ENCODE measurements at places on chromosomes 4 and X.

- peaks cover 17% of the 10 kb centered on the region for H3K4me1 ChIP-seq
- no peak for DNase-seq
- no peak overlapping the region for H3K27ac ChIP-seq
- no peak overlapping the region for H3K4me3 ChIP-seq
- peaks cover 7% of the 10 kb centered on the region for H3K36me3 ChIP-seq
Measured at GRCh38 chrX:45011131-45011530, 138.1 kb downstream of the KDM6A start.

DNA sequence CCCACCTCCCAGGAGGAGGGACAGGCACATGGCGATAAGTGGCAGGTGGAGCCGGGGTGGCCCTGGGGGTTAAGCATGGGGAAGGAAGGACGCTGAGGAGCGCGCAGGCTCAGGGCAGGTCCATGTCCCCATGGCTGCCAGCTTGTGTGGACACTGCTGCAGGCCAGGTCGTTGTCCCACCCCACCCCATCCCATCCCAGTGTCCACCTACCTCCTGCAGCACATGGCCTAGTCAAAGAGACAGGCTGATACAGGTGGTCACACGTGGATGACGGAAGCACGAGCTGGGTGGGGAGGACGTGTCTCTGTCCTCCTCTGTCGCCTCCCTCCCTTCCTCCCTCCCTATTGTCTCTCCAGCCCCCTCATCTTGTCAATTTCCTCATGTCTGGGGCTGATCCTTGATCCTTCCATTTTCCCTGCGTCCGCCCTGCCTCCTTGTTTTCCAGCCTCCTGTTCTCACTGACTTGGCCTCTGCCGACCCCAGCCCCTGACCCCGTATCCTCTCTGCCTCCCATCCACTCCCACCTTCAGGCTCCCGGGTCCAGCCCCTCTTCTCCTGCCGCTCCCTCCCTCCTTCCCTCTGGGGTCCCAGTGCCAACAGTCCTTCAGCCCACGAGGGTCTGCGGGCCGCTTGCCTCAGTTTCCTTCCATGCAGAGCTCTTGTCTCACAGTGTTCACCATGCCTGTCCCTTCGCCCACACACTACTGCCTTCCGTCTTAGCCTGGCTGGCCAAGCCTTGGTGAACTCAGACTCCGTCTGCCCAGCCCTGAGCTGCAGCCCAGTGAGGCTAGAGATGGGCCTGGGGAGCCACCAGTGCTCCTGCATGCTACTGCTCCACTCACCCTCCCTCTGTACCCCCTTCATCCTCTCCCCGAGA is 15.5 kb upstream of the ADD1 start:
- H3K27me3 ChIP-seq: no peaks in the 10 kb centered on the region
- peak overlapping the region; percentile 53 for H3K27ac ChIP-seq
- peaks cover 45% of the 10 kb centered on the region for H3K36me3 ChIP-seq
- no peak for DNase-seq
- H3K4me3 ChIP-seq: no peak overlapping the region

DNA sequence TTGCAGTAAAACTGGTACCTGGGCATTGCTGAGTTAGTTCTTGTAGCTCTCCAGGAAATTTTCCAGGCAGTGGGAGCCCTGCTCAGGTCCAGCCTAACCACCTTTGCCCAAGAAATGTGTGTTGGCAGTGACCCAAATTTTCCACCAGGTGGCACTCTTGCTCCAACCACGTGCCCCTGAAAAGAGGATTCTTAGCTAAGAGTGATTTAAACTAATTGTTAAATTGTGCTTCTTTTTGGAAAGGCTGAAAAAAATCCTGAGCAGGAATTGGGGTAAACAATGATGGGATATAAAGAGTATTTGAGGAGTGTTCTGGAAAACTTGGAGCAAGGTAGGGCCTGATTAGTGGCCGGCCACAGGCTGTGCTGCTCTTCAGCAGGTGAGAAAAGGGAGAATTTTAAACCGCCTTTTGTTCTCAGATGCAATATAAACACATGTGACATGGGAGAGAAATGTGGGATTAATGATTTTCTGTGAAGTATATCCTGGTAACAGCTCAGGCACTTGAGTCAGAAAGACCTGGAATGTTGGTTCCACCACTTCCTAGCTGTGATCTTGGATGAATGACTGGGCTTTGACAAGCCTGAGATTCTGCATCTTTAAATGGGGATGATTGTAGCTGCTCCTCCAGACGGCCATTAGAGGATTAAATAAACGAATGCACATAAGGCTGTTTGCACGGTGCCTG is 219.6 kb downstream of the PTTG2 start:
- peaks cover 6% of the 10 kb centered on the region for H3K36me3 ChIP-seq
- H3K27me3 ChIP-seq: no peaks in the 10 kb centered on the region
- peak; percentile 72 for DNase-seq
- no peak overlapping the region for H3K4me3 ChIP-seq
- no peak overlapping the region for H3K27ac ChIP-seq

DNA sequence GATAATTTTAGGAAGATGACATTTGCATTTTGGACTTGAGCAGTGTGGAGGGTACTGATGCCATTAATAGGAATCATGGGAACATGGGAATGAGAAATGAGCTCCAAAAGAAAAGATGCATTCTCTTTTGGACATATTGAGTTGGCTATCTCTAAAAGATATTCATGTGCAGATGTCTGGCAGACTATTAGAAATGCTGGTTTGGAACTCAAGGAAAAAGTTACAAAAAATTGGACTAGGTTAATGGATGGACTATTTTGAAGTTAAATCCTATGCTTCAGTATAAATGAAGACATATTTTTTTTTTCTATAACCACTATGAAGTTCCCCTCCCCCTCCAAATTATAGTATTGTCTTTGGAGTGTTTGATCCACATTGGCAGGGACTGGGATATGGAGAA is 3.6 kb upstream of the LIMCH1 start:
- H3K27me3 ChIP-seq: no peaks in the 10 kb centered on the region
- H3K27ac ChIP-seq: no peak overlapping the region
- H3K4me3 ChIP-seq: no peak overlapping the region
- no peaks in the 10 kb centered on the region for H3K36me3 ChIP-seq
- DNase-seq: no peak

GRCh38 chr4:73435984-73436383 is at the start of gene AFP:
Gene AFP (plus strand): TSS chr4:73436221. CDS start chr4:73436263, 42 bp downstream.
- no peaks in the 10 kb centered on the region for H3K4me1 ChIP-seq
- no peaks in the 10 kb centered on the region for H3K36me3 ChIP-seq
- H3K27ac ChIP-seq: no peak within 1 kb of the TSS
- DNase-seq: no peak

- no peaks in the 10 kb centered on the region for H3K4me1 ChIP-seq
- no peak overlapping the region for H3K4me3 ChIP-seq
- no peaks in the 10 kb centered on the region for H3K36me3 ChIP-seq
- DNase-seq: no peak
- no peak overlapping the region for H3K27ac ChIP-seq
Measured at GRCh38 chr4:76035141-76035540, 729 bp downstream of the CXCL11 start.

- no peaks in the 10 kb centered on the region for H3K27me3 ChIP-seq
- no peaks in the 10 kb centered on the region for H3K36me3 ChIP-seq
- H3K4me3 ChIP-seq: no peak overlapping the region
- DNase-seq: no peak
- H3K27ac ChIP-seq: no peak overlapping the region
Measured at GRCh38 chrX:113833096-113834055, 750.5 kb upstream of the HTR2C start.

DNA sequence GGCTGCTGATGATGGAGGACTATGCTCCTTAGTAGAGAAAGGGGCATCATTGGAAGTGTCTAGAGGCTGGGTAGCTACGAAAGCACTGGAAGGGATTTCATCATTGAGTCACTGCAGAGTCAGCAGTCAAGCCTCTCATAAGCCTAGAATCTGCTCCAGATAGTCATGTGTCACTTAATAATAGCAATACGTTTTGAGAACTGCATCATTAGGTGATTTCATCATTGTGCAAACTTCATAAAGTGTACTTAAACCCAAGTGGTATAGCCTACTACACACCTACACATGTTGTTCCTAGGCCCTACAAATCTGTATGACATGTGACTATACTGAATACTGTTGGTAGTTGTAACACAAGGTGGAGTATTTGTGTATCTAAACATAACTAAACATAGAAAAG is 165.6 kb downstream of the PTTG2 start:
- H3K27me3 ChIP-seq: no peaks in the 10 kb centered on the region
- H3K4me3 ChIP-seq: no peak overlapping the region
- DNase-seq: no peak

DNA sequence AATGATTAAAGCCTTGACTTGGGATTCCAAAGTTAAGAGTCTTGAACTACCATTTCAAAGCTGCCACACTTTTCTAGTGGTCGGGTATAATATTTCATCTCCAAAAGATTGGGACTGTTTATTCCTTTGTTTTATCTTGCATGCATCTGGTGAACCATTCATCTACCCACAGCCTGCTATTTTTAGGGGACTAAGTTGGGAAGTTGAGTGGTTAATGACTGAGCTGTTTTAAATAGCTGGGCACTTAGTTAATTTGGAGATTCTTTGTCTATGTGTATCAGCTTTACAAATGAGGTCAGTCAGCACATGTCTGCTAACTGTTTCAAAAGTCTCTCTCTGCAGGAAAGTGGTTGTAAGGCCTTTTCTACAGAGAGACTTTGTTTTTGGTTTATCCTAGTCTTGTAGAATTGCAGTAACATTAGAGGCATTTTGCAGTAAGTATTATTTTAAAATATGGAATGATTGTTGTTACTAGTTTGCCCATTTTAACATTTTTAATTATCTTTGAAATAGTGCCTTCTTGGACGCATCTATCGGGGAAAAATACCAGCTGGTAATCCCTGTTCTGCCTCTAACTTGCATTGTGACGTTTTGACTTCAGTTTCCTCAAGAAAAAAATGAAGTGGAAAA is 8.2 kb downstream of the BMP2K start:
- no peak overlapping the region for H3K4me3 ChIP-seq
- H3K27me3 ChIP-seq: no peaks in the 10 kb centered on the region
- H3K4me1 ChIP-seq: peaks cover 2% of the 10 kb centered on the region

GRCh38 chr4:144666539-144667175 is 20.7 kb downstream of the HHIP start:
- no peaks in the 10 kb centered on the region for H3K4me1 ChIP-seq
- H3K27me3 ChIP-seq: no peaks in the 10 kb centered on the region
- H3K36me3 ChIP-seq: no peaks in the 10 kb centered on the region
- H3K27ac ChIP-seq: no peak overlapping the region
- no peak for DNase-seq

DNA sequence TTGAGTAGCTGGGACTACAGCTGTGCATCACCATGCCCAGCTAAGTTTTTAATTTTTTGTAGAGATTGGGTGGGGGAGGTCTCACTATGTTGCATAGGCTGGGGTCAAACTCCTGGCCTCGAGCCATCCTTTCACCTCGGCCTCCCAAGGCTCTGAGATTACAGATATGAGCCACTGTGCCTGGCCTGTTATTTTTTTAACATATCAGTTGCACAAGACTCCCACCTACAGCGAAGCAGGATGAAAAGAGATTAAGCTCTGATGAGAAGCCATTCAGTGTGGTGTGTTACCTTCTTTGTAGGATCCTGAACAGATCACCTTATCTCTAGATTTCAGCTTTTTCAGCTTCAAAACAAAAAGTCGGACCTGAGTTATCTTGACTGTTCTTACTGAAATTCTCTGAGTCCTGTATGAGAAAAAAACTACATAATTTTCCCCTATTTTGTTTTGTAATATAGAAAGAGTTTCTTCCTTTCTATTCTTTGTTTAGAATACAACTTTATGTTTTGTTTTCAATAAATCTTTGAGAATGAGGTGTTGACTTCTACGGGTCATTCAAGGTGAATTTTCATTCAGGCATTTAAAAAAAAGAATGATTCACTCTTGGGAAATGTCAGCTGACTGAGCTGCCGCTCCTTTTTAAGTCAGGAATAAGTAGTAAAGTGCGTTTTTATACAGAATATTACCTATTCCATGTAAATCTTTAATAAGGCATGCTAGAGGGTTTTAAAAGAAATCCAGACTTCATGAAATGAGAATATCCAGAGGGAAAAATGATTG is 134.6 kb downstream of the ARSF start:
- no peak overlapping the region for H3K4me3 ChIP-seq
- DNase-seq: no peak
- H3K4me1 ChIP-seq: no peaks in the 10 kb centered on the region
- H3K36me3 ChIP-seq: no peaks in the 10 kb centered on the region
- H3K27ac ChIP-seq: no peak overlapping the region
- no peaks in the 10 kb centered on the region for H3K27me3 ChIP-seq

DNA sequence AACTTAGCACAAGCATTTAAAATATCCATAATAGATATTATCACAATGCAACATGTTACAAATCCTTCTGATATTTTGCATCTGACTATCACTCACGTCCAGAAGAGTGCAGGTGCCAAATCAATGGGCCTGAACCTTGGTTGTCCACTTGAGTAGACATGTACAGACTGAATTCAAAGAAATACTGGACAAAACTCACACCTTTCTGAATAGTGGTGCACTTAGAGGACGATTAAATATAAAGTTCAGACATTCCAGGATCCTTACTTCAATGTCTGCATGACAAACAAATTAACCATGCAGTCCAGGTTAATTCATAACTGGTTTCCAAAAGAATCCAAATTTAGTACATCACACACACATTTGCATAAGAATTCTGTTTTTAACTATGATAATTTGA is 406.0 kb upstream of the EDA2R start:
- no peak for DNase-seq
- no peak overlapping the region for H3K4me3 ChIP-seq
- H3K36me3 ChIP-seq: no peaks in the 10 kb centered on the region
- no peak overlapping the region for H3K27ac ChIP-seq
- H3K4me1 ChIP-seq: no peaks in the 10 kb centered on the region

- H3K27me3 ChIP-seq: peaks cover 4% of the 10 kb centered on the region
- H3K27ac ChIP-seq: no peak overlapping the region
- DNase-seq: no peak
- peaks cover 4% of the 10 kb centered on the region for H3K36me3 ChIP-seq
Measured at GRCh38 chrX:103538728-103539127, 19.4 kb upstream of the RAB40A start.

GRCh38 chr4:157079441-157079840 is 3.5 kb downstream of the GLRB start:
- H3K4me1 ChIP-seq: no peaks in the 10 kb centered on the region
- H3K27ac ChIP-seq: no peak overlapping the region
- no peak overlapping the region for H3K4me3 ChIP-seq
- H3K36me3 ChIP-seq: no peaks in the 10 kb centered on the region
- H3K27me3 ChIP-seq: no peaks in the 10 kb centered on the region
- no peak for DNase-seq

GRCh38 chr4:4226606-4227438 is at the start of gene OTOP1:
Gene OTOP1 (minus strand): TSS chr4:4226929. CDS start chr4:4226864, 65 bp downstream.
- H3K4me3 ChIP-seq: peak within 1 kb of the TSS; percentile 21
- DNase-seq: no peak
- peaks cover 3% of the 10 kb centered on the region for H3K36me3 ChIP-seq
- H3K4me1 ChIP-seq: peaks cover 10% of the 10 kb centered on the region

Measured in effector memory CD8-positive, alpha-beta T cell (primary cell).